ENCODE measurements at places on chromosomes 7 and 10.

DNA sequence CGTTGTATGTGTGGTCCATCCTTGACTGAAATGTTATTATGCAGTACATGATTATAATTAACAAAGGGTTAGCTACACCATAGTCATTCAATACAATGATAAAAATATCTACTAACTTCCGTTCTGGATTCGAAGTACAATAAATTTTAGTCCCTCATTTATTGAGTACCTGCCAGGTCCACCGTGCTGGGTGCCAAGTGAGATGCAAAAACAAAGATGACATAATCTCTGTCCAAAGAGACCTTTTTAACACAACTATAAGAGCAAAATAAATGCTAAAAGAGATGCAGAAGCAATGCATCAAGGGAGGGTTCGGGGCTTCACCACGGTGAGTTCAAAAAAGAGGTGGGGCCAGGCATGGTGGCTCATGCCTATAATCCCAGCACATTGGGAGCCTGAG, 33.1 kb downstream of the LAMB1 start:
- H3K27me3 ChIP-seq = no peaks in the 10 kb centered on the region
- no peak for DNase-seq
- peak overlapping the region; percentile 88 for H3K27ac ChIP-seq

- no peak overlapping the region for H3K27ac ChIP-seq
- H3K36me3 ChIP-seq = no peaks in the 10 kb centered on the region
- no peak overlapping the region for H3K4me3 ChIP-seq
- no peak for DNase-seq
These were observed 1.3 kb upstream of the RET start for GRCh38 chr10:43075612-43076003.

DNA sequence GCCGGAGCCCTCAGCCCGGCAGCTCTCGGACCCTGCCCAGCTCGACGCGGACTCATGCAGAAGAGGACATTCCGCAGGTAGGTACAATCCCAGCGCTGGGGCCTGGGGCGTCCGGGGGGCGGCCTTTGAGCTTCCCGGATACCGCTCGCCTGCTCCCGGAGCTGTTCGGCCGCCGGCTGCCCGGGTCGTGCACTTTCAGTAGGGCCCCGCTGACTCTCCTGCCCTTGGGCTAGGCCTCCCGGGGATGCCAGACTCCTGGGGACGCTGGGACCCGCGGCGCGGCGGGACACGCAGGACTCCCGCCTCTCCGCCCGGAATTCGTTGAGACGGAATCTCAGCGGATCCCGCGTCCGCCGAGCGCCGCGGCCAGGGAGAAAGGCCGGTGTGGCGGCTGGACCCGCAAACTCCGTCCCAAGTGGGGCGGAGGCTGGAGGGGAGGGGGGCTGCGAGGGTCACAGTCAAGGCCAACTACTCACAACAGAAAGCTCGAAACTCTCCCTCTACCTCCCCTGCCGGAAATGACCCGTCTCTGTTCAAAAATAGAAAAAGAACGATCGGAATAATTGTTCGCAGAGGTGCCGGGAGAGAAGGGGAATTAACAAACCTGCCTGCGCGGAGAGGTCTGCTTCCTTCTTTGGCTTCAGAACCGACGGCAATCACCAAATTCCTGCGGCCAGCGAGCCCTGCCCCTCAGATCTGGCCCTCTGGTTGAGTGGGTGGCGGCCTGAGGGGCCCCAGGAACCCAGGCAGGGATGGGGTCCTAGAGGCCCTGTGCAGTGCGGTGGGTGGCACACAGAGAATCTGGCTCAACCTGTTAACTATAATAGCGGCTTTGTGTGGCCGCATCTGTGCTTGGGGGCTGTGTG, 9.2 kb downstream of the TLX1 start:
- H3K36me3 ChIP-seq = no peaks in the 10 kb centered on the region
- peaks cover 13% of the 10 kb centered on the region for H3K4me1 ChIP-seq
- peaks cover 6% of the 10 kb centered on the region for H3K27me3 ChIP-seq

DNA sequence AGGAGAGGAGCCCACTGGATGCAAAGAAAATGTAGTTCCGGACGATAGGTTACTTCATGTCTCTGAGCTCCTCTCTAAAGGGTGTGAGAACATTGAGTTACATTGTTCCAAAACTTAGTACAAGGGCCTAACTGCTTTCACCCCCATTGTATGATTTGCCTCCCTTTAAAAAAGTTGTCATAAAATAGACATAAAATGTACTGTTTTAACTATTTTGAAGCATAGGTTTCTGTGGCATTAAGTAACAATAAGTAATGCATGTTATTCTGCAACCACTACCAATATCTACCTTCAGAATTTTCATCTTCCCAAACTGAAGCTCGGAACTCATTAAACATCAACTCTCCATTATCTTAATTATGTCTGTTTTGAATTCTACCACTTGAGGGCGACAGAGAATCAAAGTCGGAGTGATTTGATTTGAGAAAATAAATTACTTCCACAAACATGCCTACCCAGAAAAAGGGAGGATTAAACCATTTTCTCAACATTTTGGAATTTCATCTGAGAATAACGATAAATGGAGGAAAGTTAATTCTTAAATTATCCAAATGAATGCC, 2.7 kb downstream of the IGFBP1 start:
- no peaks in the 10 kb centered on the region for H3K36me3 ChIP-seq
- H3K27me3 ChIP-seq = no peaks in the 10 kb centered on the region
- DNase-seq = no peak
- no peak overlapping the region for H3K4me3 ChIP-seq
- no peaks in the 10 kb centered on the region for H3K4me1 ChIP-seq

DNA sequence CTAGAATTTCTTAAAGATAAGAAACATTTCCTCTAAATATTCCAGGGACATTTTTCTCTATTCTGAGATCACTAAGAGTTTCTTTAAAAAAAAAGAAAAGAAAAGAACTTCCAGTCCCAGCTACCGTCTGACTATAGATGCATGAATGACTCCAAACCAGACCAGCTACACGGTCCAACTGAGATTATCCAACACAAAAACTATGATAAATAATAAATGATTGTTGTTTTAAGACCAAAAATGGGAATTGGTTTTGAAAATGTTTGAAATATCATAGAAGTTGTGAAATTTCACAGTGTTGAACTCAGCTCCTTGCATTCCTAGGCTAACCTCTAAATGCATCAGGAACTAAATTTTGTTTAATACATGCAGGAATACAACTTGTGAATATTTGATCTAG, 1619.6 kb upstream of the LRRTM3 start:
- H3K4me3 ChIP-seq = no peak overlapping the region
- H3K27me3 ChIP-seq = no peaks in the 10 kb centered on the region
- no peak overlapping the region for H3K27ac ChIP-seq
- H3K4me1 ChIP-seq = no peaks in the 10 kb centered on the region
- DNase-seq = no peak

DNA sequence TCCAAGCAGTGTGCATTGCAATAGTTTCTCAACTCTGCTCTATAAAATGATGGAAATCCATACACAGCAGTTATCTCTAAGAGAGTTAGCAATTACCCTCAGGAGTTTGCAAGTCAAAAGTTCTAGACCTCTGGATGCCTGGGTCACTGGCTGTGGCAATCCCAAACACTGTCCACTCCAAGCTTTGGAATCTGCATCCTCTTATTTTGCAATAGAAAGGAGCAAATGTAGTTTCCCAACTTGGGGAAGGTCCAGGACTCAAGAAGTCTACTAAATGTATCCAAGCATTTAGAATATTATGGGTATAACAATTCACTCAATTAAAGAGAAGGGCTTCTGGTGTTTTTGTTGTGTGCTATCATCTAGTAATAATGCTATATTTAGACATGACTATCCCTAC, 131.3 kb upstream of the NRP1 start:
- H3K4me1 ChIP-seq = no peaks in the 10 kb centered on the region
- H3K4me3 ChIP-seq = no peak overlapping the region
- no peaks in the 10 kb centered on the region for H3K27me3 ChIP-seq
- DNase-seq = peak; percentile 18

- no peak overlapping the region for H3K27ac ChIP-seq
- H3K27me3 ChIP-seq = no peaks in the 10 kb centered on the region
- H3K4me3 ChIP-seq = no peak overlapping the region
- no peak for DNase-seq
These were observed 2.4 kb upstream of the VDAC2 start for GRCh38 chr10:75208181-75208580.

GRCh38 chr10:123991611-123992570, 100.3 kb upstream of the CPXM2 start:
- no peak overlapping the region for H3K27ac ChIP-seq
- no peak for DNase-seq
- no peaks in the 10 kb centered on the region for H3K27me3 ChIP-seq
- H3K4me1 ChIP-seq = peaks cover 12% of the 10 kb centered on the region
- H3K4me3 ChIP-seq = no peak overlapping the region

GRCh38 chr10:78537018-78537417, 503.4 kb downstream of the RPS24 start:
- no peaks in the 10 kb centered on the region for H3K27me3 ChIP-seq
- H3K4me1 ChIP-seq = peaks cover 8% of the 10 kb centered on the region

- no peak overlapping the region for H3K27ac ChIP-seq
- H3K27me3 ChIP-seq = no peaks in the 10 kb centered on the region
- no peak for DNase-seq
- H3K4me3 ChIP-seq = no peak overlapping the region
- peaks cover 46% of the 10 kb centered on the region for H3K36me3 ChIP-seq
These were observed 99.5 kb upstream of the TNRC18 start for GRCh38 chr7:5523052-5523711.

DNA sequence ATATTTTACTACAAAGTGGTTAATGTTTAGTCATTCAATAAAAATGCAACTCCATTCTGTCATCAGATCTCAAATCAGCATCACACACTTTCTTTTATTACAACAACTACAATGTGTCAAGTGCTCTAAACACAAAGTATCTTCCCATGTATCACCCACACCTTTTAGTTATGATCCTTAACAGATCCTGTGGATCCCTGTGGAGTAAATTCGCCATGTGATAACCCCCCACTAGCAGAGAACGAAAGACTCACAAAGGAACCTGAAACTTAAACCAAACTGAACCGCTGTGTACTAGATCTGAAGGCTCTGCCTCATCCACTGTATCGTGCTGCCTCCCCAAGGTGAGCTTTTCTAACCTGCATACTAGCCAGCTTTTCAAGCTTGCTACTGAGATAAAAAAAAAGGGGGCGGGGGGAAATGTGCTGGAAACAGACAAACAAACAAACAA, 1.7 kb downstream of the DPY19L1 start:
- H3K4me3 ChIP-seq = no peak overlapping the region
- no peak overlapping the region for H3K27ac ChIP-seq
- peaks cover 26% of the 10 kb centered on the region for H3K4me1 ChIP-seq

DNA sequence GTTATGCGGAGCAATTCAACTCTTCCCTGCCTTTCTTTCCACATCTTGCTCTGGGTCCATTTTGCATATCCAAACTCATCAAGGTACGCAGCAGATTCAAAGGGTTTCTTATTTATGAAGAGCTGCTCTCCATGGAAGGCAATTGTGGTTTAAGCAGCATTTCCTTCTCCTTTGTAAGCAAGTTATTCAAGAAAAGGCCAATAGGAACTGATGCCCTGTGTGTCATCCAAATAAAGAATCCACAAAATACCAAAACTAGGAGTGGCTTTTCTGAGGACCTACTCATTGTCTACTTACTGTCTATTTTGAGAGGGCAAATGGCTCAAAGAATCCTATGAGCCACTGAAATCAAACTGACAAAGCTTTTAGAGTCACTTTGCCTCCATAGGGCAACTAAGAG, 253.1 kb downstream of the PTEN start:
- no peak overlapping the region for H3K4me3 ChIP-seq
- no peaks in the 10 kb centered on the region for H3K27me3 ChIP-seq
- no peaks in the 10 kb centered on the region for H3K36me3 ChIP-seq
- no peak for DNase-seq

- H3K27me3 ChIP-seq = no peaks in the 10 kb centered on the region
- H3K4me3 ChIP-seq = no peak overlapping the region
- H3K27ac ChIP-seq = no peak overlapping the region
- no peak for DNase-seq
These were observed 15.6 kb upstream of the EPC1 start for GRCh38 chr10:32362571-32362970.

- no peak overlapping the region for H3K4me3 ChIP-seq
- DNase-seq = no peak
- no peaks in the 10 kb centered on the region for H3K36me3 ChIP-seq
These were observed 71.3 kb upstream of the PODXL start for GRCh38 chr7:131627735-131628190.

- H3K36me3 ChIP-seq = no peaks in the 10 kb centered on the region
- no peak overlapping the region for H3K4me3 ChIP-seq
- H3K27ac ChIP-seq = no peak overlapping the region
These were observed 5.2 kb upstream of the POT1 start for GRCh38 chr7:124934841-124935240.

Measured in tibial nerve (tissue), 4 donors.